Psoas muscle (tissue), 8 donors: ENCODE measurements at places on chromosomes 12 and 14. TPM values are rescaled to one million over a fixed set of nuclear protein-coding genes. Genes with fewer than 3 reads are reported as not detected.

The OR10AD1 gene
- not detected for total RNA-seq

DNA sequence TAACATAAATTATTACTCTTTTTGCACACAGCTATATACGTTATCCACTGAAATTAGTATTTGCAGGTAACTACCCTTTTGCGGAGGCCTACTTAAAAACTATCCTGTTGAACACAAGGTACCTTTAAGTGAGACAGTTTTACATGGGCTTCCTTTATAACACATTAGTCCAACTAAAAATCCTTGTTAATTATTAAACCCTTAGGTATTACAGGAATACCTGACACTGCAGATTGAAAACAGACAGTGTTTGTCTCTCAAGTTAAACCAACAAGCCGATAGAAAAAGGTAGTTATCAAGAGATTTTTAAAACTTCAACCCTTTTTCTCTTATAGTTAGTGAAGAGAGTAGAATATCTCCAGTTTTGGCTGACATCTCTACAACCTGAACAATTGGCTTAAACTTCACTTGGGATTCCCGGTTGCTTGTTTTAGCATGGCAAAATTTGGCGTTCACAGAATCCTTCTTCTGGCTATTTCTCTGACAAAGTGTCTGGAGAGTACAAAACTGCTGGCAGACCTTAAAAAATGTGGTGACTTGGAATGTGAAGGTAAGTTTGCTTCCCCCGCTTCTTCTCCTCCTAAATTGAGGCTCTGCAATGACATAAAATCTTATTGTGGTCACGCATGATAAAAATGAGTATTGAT is at the start of gene MIA2:
Gene MIA2, plus strand, starts transcription at position 236 of the 647 bp plus-strand sequence. Its CDS starts 200 bp downstream, at position 436.
- H3K36me3 ChIP-seq, result no peaks in the 10 kb centered on the region
- H3K4me3 ChIP-seq, result no peak within 1 kb of the TSS
- H3K27me3 ChIP-seq, result no peaks in the 10 kb centered on the region

- no peaks in the 10 kb centered on the region for H3K4me1 ChIP-seq
- H3K36me3 ChIP-seq, result no peaks in the 10 kb centered on the region
- H3K4me3 ChIP-seq, result no peak overlapping the region
- H3K27ac ChIP-seq, result no peak overlapping the region
Observed at GRCh38 chr12:57719777-57720605, 18.6 kb downstream of the AGAP2 start.

The SLC6A13 gene
- total RNA-seq, result not detected

GRCh38 chr14:61646366-61647116 is 48.8 kb upstream of the HIF1A start:
- no peak overlapping the region for H3K27ac ChIP-seq
- no peaks in the 10 kb centered on the region for H3K4me1 ChIP-seq
- H3K4me3 ChIP-seq, result no peak overlapping the region

The ATXN3 gene
- total RNA-seq, result 10.0 TPM

DNA sequence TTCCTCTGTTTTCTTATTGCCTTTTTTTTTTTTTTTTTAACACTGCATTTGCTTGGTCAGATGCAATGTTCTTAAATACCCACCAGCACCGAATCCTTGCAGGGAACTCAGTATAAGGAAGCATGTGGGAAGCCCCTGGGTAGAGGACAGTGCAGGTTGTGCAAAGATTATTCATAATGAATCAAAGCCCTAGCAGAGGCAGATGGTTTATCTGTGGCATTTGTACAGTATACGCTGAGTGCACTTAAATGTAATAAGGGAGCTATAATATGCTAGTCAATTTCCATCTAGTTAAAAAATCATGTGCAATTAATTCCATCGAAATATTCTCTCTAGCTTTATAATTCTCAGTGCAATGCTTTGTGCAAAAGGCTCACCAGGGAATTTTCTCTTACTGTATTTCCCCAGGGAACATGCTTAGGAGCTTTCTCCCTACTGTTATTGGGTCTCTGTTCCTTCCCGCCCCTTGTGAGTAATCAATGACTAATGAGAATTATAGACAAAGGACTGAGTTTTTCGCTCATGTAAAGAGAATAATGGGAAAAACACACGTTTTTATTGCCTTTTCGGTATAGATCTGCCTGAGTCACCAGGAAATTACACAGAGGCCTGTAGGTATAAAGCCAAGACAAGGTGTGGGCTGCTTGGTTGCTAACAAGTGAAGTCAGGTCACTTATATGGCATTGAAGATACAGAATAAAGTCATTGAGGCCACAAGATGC is 1214.3 kb upstream of the TMEM132C start:
- no peaks in the 10 kb centered on the region for H3K27me3 ChIP-seq
- H3K27ac ChIP-seq, result no peak overlapping the region
- no peaks in the 10 kb centered on the region for H3K4me1 ChIP-seq
- no peak overlapping the region for H3K4me3 ChIP-seq
- no peaks in the 10 kb centered on the region for H3K36me3 ChIP-seq
- no peak for DNase-seq

- no peaks in the 10 kb centered on the region for H3K4me1 ChIP-seq
- no peak overlapping the region for H3K4me3 ChIP-seq
Observed at GRCh38 chr14:70886421-70887206, 20.6 kb upstream of the PCNX1 start.

The WIF1 gene
- total RNA-seq, result not detected

- no peak overlapping the region for H3K4me3 ChIP-seq
- H3K27me3 ChIP-seq, result no peaks in the 10 kb centered on the region
Observed at GRCh38 chr12:62256408-62257096, 3.7 kb upstream of the USP15 start.

The ADCY4 gene
- total RNA-seq, result 8.6 TPM

DNA sequence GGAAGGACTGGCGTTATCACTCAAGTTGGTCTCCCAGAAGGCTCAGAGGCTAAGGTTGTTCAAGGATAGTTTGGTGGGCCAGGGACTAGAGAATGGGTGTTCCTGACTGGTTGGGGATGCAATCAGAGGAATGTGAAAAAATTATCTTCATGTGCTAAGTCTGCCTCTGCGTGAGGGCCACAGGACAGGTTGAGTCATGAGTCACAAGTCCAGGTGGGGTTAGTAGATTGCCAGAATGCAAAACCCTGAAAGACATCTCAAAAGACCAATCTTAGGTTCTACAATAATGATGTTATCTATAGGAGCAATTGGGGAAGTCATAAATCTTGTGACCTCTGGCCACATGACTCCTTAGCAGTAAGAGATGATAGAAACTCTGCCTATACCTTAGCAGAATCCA is 220.1 kb upstream of the EEA1 start:
- peaks cover 26% of the 10 kb centered on the region for H3K4me1 ChIP-seq
- DNase-seq, result no peak
- H3K36me3 ChIP-seq, result no peaks in the 10 kb centered on the region
- no peaks in the 10 kb centered on the region for H3K27me3 ChIP-seq
- no peak overlapping the region for H3K4me3 ChIP-seq

DNA sequence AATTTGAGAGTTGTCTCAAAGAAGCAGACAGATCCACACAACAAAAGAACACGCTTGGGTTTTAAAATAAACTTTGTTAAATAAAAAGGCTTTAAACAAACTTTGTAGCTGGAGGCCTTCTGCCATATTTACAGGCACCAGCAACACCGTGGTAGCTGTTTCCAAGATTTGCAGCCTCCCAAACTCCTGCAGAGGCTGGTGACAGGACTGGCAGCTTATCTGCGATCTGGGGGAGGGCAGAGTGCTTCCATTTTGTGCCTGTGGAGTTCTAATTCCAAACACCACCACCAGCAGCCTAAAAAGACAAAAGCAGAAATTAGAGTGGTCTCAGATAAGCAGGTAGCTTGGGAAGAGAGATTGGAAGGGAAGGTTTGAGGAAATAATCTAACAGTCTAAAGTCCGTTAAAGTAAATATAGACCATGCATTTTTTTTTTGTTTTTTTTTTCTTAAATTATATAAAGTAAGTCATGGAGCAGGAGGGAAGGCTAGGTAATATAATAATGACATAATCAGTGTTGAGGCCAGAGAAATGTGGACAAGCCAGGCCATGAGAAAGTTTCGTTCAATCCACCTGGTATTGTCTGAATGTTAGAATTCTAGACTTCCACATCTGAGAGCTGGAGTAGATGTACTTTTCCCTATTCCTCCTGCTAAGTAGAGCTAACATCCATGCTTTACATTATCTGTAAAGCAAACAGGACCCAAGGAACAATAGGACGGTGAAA is 69.6 kb upstream of the TMEM132D start:
- H3K27ac ChIP-seq, result no peak overlapping the region
- DNase-seq, result no peak
- no peak overlapping the region for H3K4me3 ChIP-seq
- no peaks in the 10 kb centered on the region for H3K4me1 ChIP-seq
